ENCODE measurements at places on chromosomes 7 and 10.

DNA sequence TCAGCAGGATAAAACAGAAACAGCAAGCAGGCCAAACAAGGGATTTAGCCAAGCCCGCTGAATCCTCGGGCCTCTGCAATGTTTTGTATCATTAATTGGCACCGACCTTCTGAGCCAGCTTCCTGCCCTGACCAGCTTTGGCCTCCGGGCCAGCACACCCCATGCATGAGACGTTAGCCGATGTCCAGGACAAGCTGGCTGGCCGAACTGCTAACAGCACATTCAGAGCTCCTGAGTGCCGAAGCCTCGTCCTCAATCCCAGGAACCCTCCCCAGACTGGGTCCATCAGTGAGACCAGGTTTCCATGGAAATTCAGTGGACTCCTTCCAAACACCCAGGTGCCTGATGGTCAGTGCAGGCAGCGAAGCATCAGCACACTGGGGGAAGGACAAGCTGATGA lies 134.3 kb upstream of the PFKP start:
- DNase-seq = no peak

DNA sequence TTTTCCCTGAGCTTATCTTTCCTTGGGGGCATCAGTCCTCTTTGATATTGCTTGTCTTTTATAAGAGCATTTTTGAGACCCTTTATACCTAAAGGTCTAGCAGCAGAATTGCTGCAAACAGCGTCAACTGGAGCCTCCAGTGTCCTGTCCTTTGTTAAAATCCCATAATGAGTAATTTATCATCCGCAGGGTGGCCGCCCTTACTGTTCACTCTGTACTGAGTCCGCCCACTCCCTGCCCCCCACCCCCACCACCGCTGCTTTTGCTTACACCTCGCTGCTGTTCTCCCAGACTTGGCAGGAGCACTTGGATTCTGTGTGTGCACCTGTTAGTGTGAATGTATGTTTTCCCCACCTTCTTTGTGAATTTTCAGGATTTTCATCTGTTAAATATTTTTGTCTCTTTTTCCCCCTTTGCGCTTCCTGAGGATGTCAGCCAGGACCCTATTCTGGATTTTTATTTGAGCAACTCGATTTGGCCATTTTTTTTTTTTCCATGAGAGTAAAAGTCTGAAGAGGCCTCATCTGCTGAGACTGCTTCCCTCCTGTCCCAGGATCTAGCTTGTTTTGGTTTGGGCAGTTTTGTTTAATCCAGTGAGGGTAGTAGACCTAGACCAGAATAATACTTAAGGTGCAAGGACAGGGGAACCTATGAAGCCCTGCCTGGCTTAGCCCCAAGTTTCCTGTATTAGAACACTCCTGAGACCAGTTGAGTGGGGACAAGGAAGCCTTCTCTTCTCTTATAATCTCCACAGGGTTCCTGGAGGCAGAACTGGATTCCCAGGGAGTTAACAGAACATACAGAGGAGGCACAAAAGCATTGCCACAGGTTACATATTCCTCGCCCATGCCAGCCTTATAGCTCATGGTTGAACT lies 8.2 kb downstream of the AGFG2 start:
- no peak for DNase-seq

DNA sequence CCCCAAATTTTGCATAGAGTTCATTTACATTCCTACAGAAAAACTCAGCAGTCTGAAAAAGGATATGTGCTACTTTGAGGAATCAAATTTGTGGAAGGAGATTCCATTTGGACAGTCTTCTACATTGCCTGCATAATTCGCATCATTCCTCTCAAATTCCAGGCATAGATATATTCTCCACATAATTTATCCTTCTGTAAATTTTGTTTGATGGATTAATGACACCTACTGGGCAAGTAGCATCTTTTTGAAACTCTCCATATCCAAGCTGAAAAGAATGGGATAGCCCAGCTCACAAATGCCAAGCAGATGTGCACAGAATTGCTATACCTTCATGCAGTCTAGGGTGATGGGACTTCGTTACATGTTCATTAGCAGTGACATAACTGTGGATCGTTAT lies 515.3 kb downstream of the AUTS2 start:
- DNase-seq = no peak

DNA sequence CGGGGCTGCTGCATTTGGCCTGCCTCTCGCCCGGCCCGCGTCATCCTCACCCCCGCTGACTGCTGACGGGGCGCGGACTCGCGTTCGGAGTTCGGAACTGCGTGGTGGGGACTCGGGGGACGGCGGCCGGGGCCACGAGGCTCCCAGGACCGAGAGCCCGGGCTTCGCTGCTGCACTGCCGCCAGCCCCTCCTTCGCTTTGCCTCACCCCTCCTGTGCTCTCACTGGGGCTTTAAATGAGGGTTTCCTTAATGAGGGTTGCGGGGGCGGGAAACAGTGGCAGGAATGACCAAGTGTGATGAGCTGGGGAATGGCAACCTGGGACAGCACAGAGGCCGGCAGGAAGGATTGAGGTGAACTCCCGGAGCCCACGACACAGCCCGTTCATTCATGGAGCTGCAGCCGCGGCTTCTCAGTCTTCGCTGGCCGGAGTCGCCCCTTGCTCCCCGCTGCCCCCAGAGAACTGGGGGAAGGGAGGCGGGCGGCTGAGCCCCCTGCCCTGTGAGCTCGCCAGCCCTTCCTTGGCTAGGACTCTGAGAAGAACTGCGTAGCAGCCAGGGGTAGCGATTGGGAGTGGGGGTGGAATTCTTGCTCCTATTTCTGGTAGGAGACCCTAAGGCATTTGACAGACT lies 1.5 kb upstream of the LRRC4 start:
- peak; percentile 39 for DNase-seq

GRCh38 chr7:51918581-51918980 lies 602.0 kb upstream of the COBL start:
- DNase-seq = no peak
